ENCODE measurements at places on chromosomes 2 and 18.
A peak's percentile ranks its signal among the peaks of the same experiment; 100 is the strongest.

DNA sequence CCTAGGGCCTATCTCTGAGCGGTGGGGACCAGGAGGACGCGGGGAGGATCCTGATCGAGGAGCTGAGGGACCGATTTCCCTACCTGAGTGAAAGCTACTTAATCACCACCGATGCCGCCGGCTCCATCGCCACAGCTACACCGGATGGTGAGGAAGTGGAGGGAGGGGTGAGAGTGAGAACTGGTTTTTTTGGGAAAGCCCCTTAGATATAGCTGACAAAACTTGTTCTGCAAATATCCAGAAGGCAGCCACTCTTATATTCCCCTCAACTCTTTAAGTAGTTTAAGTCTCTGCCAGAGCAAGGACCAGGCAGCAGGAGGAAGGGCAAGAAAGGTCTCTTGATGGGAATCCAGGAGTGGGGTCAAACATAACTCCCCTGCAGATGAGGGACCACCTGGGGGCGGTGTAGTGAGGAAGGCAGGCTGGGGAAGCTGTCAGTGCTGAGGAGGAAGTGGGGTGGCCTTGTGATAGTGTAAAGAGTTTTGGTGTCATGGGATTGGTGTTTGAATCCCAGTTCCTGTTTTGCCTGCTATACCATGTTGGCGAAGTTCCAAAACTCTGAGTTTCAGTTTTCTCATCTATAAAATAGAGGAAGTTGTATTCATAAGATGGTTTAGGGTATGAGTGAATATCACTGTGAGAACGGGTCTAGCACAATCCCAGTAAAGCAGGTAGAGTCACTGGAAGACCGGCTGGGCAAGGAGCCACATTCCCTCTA, 3.4 kb downstream of the NAGK start:
- peak; percentile 85 for DNase-seq

DNA sequence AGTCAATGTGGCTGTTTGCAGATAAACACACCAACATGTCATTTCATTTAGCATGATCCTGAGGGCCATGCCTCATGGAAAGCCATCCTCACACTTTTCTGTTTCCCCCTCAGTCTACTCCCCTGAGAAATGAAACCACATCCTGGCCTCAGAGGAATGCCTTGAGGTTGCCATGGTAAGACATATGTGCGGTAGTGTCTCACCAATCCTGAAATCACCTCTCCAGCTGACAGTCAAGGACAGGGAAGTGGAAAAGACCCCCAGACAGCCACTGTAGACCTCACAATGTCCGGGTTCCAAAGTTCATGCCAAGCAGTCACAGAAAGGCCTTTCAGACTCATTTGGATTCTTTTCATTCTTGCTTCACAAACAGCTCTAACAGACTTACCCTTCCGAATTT, 175.2 kb upstream of the PKDCC start:
- DNase-seq = no peak

DNA sequence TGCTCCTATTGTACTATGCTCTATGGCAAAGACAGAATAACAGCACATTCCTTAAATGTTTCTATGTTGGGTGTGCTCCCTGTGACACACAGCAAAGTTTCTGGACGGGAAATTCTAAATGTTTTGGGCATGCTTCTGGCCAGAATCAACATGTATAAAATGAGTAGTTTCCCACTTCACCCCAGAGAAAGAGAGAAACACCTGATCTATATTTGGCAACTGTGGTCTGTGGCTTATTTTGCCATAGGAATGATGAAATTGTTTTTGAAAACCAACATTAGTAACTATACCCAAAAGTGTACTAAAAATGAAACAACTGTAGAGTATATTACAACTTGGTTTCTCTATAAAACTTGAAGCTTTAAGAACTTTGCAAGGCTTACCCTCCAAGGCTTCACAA, 89.1 kb downstream of the RAD51AP2 start:
- DNase-seq = no peak

GRCh38 chr2:164574931-164575330, 46.4 kb downstream of the GRB14 start:
- no peak for DNase-seq

DNA sequence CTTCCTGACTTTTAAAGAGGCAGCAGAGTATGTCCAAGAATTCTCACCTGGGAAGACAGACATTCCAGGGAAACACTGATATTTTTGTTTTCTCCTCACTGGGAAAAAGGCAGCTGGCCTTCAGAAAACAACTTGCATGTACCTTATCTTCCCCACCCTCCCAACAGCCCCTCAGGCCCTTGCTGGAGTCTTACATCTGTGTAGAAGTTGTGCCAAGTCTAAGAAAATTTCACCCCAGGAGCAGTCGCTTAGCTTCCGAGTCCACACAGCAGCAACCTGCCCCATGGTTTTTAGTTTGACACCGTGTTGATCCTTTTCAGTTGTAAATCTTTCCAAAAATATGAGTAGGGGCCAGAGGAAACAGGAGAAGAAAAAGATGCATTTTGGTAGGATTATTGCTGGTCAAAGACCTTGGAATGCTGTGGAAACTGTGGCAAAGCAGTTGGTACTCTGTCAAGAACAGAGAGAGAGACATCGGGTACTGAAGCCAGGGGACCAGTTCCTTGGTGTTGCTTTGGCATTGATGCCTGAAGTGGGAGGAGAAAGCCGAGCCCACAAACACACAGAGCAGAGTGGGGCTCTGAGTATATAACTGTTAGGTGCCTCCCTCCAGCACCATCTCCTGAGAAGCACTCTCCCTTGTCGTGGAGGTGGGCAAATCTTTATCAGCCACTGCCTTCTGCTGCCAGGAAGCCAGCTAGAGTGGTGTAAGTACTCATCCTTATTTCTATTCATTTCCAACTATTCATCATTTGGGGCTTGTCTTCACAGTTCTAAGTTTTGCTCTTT, at the start of gene SLC14A1:
SLC14A1 (plus strand) TSS at position 615 of the 789 bp plus-strand sequence. CDS start 6,140 bp downstream, outside the sequence.
- no peak for DNase-seq

DNA sequence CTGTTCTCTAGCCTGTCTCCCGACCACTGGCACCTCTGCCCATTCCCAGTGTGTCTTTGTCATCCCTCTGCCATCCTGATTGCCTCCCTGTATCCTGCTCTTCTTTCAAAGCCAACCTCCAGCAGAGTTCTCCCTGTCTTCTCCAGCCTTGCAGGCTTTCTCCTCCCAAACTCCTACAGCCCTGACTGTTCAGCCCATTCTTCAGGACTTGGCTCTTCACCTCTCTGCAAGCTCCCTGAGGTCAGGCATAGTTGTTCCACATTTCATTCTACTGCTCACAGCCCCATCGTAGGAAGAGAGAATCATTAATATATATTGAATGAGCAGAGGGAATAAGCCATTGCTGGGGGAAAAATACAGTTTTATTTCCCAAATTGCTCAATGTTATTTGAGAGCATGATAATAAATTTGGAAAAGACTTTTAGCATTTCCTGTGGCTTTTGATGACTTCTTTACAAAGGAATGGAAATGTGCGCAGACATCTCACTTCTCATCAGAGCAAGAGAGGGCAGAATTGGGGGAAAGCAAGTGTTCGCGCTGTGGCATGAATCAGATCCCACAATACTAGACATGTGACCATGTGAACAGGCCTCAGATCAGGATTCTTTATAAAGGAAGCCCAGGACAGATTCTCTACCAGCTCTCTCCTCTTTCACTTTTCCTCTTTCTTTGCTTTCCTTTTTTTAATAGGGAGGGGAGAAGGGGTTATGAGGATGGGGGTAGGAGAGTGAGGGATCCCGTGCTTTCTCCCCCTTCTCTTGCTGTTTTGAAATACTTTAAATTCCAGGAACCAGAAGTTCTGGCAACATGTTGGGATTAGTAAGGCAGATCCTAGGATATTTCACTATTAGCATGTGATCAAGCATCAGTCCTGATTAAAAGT, 37.4 kb downstream of the EPAS1 start:
- DNase-seq = peak; percentile 24

DNA sequence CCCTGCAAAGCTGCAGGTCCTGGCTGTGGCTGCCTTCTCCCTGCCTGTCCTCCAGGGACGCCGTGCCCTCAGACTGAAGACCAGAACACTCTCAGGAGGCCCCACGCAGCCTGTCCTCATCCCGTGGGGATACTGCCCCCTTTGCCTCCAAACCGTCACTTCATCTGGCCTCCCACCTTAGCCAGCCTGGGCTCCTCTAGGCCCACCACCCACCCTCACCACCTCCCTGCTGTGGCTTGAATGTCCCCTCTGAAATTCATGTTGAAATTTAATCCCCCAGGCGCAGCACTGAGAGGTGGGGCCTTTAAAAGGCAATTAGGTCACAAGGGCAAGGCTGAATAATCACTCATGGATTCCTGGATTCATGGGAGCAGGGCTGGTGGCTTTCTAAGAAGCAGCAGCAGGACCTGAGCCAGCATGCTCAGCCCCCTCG, 198.2 kb downstream of the SEPTIN10 start:
- DNase-seq = no peak

DNA sequence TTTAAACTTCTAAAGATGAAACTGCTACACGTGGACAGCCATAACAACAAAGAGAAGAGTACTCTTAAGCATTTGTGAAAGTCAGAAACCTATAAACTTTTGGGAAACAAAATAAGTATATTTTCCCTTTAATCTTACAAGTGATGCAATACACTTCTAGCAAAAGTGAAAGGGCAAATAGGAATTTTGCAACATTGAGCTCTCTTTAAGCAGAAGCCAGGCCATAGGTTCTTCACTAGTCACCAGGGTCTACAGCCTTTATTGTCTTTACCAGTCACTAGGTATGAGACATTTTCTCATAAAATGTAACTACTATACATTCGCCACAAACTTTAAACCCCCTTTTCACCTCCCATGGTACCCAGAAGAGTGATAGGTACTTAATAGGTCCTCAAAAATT, 37.5 kb downstream of the SCN1A start:
- no peak for DNase-seq

DNA sequence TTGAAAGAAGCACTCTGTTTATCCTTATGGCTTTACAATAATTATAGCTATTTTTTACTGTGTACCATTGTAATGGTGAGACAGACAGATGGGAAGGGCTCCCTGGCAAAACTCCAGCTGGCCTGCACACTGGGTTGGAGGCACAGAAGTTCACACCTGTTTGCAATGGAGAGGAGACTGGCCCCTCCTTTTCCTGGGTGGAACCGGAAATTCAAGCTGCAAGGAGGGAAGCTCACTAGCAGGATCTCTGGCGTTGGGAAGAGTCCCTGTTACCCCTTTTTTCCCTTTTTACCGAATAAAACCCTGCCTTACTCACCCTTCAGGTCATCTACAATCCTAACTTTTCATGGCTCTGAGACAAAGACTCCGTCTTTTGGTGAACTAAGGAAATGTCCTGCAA, 100.3 kb upstream of the TFPI start:
- no peak for DNase-seq

DNA sequence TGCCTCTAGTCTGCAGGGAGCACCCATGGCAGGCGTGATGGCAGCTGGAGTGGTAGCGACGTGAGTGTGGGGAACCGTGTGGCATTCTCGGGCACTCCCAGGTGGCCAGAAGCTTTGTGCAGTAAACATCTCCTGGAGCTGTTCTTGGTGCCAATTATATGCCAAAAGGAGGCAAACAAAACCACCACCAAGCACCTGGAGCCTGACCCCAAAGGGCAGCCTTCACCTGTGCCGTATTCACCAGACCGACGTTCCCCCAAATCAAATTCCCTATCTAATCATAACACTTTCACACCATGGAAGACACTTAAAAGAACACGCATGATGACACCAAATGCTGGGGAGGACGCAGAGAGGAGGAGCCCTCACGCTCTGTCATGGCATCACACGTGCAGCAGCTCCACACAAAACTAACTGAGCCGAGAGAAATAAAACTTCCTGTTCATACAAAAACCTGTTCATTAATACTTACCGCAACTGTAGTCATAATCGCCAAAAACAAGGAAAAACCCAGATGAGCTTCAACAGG, 123.6 kb downstream of the EIPR1 start:
- no peak for DNase-seq

GRCh38 chr18:60892441-60892840, 440.8 kb upstream of the CDH20 start:
- no peak for DNase-seq

- no peak for DNase-seq
Observed at GRCh38 chr2:218039171-218039570, 29.9 kb upstream of the RUFY4 start.

DNA sequence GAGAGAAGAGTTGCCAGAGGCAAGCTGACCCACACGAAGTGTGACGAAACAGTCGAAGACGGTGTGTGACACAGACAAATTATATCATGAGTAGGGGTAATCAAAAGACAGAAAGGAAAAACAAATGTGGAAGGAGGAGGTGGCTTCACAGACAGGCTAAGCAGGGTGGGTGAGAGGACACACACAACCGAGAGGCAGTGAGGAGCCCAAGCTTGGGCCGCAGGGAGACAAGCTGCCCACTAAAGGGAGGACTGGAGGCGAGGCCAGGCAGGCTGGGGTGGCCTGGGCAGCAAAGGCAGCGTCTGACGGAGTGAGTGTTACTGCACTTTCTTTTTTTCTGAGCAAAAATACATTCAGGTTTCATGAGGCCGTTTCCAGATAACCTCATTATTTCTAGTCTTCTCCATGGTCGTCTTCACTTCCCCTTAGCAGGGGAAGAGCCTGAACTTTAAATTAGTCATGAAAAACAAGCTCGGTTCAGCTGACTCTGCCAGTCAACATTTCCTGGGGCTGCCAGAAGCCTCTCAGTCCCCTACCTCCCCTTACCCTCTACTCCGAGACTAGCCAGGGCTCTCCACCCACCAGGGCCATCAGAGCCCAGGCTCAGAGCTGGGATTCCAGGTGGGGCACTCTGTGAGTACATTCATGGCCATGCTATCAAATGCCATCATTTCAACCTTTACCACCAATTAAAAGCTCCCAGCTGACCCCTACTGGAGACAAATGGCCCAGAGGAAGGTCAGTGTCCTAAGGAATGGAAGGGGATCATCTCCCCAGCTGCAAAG, 13.8 kb upstream of the ZFP36L2 start:
- peak; percentile 67 for DNase-seq

DNA sequence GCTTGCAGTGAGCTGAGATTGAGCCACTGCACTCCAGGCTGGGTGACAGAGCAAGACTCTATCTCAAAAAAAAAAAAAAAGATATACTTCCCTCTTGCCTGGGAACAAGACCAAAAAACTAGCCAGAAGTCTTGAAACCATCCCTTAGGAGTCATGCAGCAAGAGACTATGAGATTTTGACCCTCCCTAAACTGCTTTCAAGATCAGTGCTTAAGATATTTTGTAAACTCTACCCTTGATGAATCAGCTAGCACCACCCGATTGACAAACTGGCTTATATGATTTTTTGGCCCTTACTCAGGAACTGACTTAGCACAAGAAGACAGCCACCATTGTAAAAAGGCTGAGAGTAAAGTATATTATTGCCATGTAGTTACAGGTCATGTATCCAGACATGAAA, 3.8 kb downstream of the SULT1C3 start:
- DNase-seq = no peak

GRCh38 chr18:61896118-61896517, 3.3 kb upstream of the RNF152 start:
- DNase-seq = no peak

GRCh38 chr2:16642088-16642487, 23.5 kb downstream of the CYRIA start:
- no peak for DNase-seq

DNA sequence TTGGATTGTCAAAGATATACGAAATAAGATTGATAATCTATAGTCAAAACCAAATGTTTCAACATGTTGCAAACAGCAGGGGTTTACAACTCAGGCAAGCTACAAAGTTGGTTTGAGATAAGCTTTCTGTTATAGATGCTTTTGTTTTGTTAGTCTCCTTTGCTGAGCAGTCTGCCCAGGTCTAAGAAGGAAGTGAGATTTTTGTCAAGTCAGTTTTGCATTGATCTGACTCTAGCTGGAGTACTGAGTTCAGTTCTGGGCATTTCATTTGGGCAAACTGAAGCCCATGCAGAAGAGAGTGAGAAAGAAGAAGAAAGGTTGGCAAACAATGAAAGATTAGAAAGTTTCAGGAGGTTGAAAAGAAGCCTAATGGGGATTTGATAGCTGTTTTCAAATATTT, 983.0 kb upstream of the SLC39A10 start:
- DNase-seq = no peak

- DNase-seq = peak; percentile 52
Observed at GRCh38 chr2:64859312-64860212, 129.6 kb upstream of the SLC1A4 start.

Measured in pons (tissue), 1 donor.